Kidney capillary endothelial cell (primary cell): ENCODE measurements at places on chromosomes 1 and 21.

DNA sequence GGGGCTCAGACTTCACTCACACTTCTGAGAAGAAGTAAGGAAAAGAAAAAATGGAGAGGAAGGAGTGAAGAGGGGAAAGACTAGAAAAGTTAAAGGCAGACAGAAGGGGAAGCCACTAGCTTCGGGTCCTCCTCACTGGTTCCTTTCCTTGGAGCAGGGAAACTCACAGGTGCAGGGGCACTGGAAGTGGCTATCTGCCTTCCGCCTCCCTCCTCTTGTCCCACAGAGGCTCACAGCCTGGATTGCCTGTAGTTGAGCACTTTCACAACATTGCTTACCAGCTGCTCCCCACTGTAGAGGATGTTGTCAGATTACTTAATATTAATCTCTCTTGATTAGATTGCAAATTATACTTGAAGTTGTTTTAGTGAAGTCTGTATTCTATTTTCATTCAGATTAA, 21.6 kb upstream of the ABCA4 start:
- DNase-seq: no peak

GRCh38 chr1:202034683-202035462, 24.5 kb downstream of the ELF3 start:
- no peak for DNase-seq

DNA sequence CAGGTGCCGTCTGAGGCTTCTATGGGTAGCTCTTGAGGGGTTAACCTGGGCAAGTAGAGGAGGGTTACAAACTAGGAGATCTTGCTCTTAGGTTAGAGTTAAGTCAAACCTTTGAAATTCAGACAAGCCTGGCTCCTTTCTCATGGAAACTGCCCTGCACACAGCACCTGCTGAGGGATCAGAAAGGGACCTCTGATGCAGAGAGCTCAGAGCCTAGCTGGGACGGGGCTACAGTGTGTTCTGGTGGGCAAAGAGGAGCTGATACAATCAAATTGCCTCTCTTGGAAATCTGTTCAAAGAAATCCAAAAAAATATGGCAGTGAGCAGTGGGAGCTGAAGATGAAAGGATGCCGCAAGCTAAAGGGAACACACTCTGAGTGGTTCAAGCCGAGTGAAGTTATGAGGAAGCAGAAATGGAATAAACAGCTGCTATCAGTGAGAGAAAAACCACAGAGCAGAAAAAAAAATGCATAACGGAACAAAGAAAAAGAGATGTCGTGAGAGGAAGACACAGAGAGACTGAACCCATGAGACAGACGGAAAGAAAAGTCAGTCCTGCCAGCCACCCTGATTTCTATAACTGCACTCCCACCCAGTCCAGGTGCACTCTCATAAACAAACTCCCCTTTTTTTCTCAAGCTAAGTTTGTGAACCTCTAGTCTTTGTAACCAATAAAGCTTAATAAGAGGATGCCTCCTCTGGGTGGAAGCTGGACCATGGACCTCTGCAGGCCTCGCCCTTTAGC, 26.6 kb downstream of the PAFAH2 start:
- DNase-seq: no peak

- DNase-seq: no peak
Measured at GRCh38 chr1:174815474-174815908, 184.3 kb upstream of the CACYBP start.

DNA sequence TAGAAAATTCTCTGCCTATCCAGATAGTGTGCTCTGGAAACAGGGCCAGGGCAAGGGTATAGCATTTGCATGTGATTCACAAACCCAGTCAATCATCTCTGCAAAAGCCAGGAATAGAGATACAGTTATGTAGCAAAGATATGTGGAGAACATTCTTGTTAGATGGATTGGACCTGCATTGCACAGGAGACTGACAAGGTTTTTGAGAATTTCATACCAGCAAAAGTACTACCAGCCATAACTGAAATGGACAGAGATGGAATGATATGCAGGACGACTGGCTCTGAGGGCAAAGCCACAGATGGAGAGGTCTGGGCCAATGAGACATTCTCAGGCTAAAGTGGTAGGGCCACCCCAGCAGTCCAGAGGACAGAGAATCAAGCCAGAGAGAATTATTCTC, 24.7 kb downstream of the SCMH1 start:
- DNase-seq: no peak

GRCh38 chr1:160614410-160614809, 32.4 kb downstream of the SLAMF1 start:
- no peak for DNase-seq

DNA sequence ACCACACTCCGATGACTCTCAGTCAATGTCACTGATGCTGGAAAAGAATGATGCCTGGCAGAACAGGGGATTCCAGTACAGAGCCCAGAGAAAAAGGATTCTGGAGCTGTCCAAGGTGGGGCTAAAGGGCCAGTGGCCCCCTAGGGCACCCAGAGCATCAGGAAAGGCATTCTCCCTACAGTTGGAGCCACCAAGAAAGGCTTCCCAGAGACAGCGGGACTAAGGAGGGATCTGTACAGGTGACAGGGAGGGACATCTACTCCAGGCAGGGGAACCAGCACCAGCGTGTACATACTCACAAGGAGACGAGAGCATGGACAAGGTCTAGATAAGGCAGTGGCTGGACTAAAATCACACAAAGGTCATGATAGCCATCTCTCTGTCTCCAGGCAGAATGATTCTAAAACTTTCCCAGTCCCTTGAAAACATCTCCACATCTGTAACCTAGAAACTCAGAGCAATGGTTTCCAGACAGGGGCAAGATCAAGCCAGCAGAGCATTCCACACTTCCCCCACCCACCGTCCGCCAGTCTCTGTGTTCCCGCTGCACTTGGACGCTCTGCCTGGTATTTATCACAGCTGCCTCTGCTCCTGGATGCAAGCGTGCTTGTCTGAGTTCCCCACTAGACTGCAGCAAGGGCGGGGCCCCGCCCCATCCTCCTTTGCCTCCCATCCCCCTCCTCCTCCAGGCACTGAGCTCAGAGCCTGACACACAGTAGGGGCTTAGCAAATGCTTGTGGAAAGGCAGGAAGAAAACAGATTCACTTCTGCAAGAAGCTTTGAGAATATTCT, 111.6 kb upstream of the ZC3H12A start:
- no peak for DNase-seq

- DNase-seq: no peak
Measured at GRCh38 chr1:114080511-114081436, 72.9 kb downstream of the SYT6 start.

DNA sequence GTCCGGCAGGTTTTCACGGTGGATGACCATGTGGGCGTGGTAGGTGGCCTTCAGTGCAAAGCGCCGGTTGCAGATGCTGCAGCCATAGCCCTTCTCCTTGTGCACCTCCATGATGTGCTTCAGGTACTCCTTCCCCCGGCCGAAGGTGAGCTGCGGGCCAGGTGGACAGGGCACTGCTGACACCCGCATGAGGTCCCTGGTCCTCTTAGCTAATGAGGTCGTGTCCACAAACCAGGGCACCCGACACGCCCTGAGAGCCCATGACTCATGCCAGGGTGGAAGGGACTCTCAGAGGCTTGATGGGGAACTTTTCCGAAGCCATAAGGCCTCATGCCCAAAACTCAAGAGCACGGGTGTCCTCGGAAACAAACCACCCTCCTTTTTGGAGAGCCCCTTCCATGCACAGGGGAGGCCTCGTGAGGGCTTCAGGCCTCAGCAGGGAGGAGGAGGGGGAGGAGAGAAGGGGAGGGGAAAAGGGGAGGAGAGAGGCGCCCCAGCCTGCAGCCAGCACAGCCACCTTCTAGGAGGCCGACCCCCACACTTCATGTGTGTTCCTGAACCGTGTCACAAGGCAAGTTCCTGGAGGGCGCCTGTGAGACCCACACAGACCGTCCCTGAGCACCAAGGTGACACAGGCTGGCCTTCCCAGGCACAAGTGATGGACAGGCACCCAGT, 54.4 kb upstream of the RIPK4 start:
- no peak for DNase-seq

GRCh38 chr1:22683547-22683946, 27.1 kb upstream of the EPHB2 start:
- no peak for DNase-seq

- DNase-seq: peak; percentile 16
Measured at GRCh38 chr1:174114788-174115448, 44.4 kb upstream of the RABGAP1L start.

GRCh38 chr1:59814901-59815825, at the start of gene HOOK1:
Gene HOOK1 (plus strand): TSS chr1:59814949. CDS start chr1:59815118, 169 bp downstream.
- DNase-seq: no peak

DNA sequence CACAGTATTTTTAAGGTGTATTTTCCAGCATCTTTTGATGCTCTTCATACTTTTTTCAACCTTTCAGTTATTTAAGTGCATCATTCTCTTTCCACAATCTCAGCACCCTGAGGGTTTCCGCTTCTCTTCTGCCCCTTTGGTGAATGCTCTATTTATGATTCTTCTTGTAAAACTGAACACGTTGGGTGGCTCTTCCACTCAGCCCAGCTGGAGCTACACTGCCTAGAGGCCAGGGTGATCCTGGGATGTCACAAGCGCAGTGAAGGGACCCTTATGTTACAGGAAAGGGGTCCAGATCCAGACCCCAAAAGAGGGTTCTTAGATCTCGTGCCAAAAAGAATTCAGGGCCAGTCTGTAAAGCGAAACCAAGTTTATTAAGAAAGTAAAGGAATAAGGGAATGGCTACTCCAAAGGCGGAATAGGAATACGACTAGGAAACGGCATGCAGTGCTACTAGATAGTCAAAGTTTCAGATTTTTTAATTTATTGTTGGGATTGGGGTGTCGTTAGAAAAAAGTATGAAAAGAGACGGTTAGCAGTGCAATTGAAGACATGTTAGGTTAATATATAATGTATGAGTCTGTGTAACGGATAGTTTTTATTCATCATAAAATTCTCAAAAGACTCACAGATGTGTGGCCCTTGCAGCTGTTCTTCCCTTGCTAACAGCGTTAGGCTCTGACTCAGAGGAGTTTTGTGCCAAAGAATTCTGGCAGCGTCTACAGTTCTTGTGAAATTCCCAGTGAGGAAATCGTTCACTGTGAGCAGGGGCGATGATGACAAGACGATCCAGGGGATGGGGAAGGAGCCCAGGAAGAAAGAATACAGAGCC, 14.4 kb upstream of the ERVH48-1 start:
- DNase-seq: peak; percentile 10

- no peak for DNase-seq
Measured at GRCh38 chr1:213457733-213458132, 406.7 kb downstream of the RPS6KC1 start.

DNA sequence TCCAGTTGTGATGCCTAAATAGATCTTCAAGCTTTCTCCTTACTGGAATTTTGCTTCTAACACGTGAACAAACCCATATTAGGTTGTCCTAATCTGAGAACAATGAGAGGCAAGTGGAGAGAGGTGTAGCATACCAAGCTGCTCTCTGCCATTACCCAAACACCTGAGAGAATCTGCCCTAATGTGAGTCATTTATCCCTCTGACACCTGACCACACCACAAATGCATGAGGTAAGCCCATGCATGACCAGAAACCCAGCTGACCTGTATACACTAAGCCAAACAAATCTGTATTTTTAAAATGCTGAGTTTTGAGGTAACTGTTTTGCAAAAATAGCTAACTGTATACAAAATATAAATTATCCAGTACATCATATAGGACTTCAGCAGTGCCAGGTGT, 1458.1 kb upstream of the B3GALT2 start:
- DNase-seq: no peak

DNA sequence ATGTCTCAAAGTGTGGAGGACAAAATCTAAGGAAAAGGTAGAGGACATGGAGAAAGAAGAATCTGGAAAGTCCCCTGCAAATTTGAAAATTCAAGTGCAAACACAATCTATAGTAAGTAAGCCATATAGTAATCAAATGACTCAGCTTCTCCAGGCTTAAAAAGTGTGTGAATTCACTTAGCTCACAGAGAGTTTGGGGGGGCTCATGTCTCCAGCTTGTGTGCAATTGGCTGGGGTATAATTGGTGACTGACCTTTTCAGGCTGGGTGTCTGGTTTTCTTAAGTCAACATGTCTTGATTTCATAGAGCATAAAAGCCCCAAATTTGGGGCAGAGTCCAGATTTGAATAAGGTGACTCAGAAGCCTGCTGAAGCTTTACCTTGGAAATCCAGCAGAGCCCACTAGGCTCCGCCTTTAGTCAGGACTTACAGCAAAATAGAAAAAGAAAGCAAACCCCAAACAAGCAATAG, 8.6 kb downstream of the CLDN14 start:
- DNase-seq: no peak

GRCh38 chr1:148307583-148308185, 155.6 kb upstream of the NBPF11 start:
- no peak for DNase-seq

- no peak for DNase-seq
Measured at GRCh38 chr1:71583756-71584155, 502.9 kb upstream of the ZRANB2 start.

DNA sequence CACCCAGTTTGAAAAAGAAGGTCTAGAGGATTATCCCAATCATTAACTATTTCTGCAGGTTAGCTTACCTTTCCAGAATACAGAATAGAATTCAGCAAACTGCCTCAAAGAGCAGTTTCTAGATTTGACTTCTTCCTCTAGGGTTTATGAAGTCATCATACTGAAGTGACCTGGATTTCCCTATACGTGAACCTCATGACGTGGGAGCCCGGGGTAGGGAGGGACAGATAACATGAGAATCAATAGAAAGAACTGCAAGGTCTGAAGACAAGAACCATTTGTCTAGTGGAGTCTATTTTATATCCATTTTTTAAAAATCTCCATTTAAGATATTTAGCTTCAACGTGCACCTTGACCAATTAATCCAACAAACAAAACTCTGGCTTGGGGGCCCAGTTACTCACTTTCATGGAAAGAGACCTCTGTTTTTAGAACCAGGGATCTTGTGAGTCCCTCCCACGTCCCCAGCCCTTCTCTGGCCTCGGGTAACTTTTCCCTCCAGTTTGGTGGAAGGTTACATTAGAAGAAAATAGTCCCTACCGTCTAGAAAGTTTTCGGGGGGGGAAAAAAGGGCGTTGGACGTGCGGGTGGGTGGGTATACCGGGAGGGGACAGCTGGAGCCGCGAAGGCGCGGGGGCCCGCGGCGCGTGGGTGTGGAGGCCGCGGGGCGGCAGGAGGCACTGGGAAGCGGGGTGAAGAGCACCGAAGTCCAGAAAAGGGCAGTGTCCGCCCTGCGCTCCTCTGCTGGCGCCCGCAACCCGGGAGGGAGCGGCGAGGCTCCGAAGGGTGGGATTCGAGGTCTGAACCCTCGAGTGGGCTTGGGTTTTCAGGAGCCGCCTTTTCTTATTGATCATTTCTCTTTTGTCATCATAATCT, 13.8 kb upstream of the POGZ start:
- no peak for DNase-seq

DNA sequence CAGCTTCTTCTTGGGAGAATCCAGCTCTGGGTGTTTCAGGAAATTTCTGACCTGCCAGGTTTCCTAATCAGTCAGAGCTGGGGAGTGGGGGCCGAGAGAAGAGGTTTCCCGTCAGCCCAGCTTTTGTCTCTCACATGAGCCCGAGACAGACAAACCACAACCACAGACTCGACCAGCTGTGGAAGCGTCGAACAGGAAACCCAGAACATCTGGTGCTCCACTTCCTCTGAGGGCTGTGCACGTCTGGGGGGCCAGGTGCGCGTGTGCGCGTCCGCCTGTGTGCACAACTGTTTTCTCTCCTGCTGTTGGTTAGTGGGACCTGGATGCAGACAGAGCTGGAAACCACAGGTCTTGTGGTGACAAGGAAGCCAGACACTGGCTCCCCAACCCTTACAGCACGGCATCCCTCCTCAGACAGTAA, 113.0 kb upstream of the SLC25A33 start:
- no peak for DNase-seq

GRCh38 chr1:25991937-25992688, 5.8 kb downstream of the PAFAH2 start:
- no peak for DNase-seq
